ENCODE measurements at places on chromosomes 7 and 10. TPM values are rescaled to one million over a fixed set of nuclear protein-coding genes. Genes with fewer than 3 reads are reported as not detected.

The CTAGE8 gene
- 0.92 TPM for total RNA-seq

GRCh38 chr7:94055963-94056362 is 51.8 kb upstream of the BET1 start:
- H3K4me3 ChIP-seq: no peak overlapping the region
- H3K4me1 ChIP-seq: no peaks in the 10 kb centered on the region
- H3K27me3 ChIP-seq: no peaks in the 10 kb centered on the region

The ANKRD1 gene
- 5.7 TPM for total RNA-seq

GRCh38 chr10:11586170-11586569 is 25.3 kb downstream of the USP6NL start:
- H3K4me3 ChIP-seq: no peak overlapping the region
- no peak for DNase-seq
- no peaks in the 10 kb centered on the region for H3K27me3 ChIP-seq
- no peaks in the 10 kb centered on the region for H3K4me1 ChIP-seq

The HDAC9 gene
- total RNA-seq: 4.4 TPM

The FGFR2 gene
- 230 TPM for total RNA-seq

The MINPP1 gene
- total RNA-seq: 14.2 TPM

GRCh38 chr10:101066146-101066895 is 4.5 kb downstream of the KAZALD1 start:
- H3K27me3 ChIP-seq: no peaks in the 10 kb centered on the region
- H3K4me3 ChIP-seq: peak overlapping the region; percentile 12
- peaks cover 2% of the 10 kb centered on the region for H3K4me1 ChIP-seq
- peak; percentile 71 for DNase-seq

DNA sequence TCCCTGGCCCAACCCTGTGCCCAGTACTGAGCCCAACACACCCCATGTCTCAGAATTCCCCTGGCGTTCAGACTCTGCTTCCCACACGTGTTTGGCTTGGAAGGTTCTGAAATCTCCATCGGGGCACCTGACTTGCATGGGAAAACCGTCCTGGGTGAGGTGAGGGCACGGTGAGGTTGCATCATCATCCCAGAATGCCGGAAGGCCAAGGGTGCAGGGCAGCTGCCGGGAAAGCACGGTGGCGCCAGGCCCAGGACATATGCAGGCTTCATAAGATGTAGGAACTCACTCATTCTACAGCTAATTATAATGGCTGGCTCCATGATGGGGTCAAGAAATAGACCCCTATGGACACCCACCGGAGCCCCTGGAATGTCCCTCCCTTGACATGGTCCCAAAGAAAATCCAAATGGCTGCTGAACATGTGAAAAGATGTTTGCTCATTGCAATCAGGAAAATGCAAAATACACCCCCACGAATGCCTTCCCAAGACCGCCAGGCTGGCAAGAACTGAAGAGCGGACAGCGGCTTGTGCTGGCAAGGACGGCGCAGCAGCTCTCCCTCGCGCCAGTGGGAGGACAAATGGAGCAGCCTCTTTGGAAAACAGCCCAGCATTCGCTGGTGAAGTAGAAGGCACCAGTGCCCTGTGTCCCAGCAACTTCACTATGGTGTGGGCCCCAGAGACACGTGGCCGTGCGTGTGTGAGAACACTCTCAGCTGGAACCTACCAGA is 2.3 kb downstream of the KNDC1 start:
- DNase-seq: no peak
- no peaks in the 10 kb centered on the region for H3K36me3 ChIP-seq
- H3K27me3 ChIP-seq: no peaks in the 10 kb centered on the region
- H3K4me3 ChIP-seq: no peak overlapping the region
- H3K27ac ChIP-seq: peak overlapping the region; percentile 21
- H3K4me1 ChIP-seq: peaks cover 9% of the 10 kb centered on the region

The SLC16A9 gene
- 6.0 TPM for total RNA-seq

DNA sequence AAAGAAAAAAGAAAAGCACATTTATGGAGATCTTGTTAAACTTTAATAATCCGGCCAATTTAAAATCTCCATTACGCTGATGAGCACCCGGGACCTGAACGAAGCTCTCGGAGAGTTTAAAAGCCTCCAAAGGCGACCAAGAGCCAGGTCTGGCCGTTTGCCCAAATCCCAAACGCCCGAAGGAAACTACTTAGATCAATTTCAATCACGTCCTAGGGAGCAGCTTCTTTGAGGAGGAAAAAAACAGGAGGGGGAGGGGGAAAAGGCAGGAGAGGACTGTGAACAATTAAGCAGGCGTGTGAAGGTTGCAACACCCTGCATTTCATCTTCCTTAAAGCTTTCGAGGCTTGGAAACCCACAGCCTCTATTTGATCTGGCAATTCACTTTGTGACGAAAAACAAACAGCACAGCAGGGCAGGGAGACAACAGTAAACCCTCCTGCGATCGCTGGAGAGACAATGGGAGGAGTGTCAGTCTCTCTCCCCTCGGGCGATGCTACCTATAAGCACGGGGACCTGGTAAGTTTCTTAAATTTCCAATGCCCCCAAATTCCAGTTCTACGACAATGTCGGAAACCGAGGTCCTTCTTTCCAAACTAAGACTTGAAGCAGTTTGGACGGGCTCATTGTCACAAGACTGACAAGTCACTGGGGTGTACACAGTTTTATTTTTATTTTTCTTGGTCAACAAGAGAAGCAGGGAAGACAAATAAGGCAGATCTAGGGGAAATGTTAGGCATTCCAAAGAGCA is 1.2 kb downstream of the KLF6 start:
- H3K27me3 ChIP-seq: no peaks in the 10 kb centered on the region
- peak; percentile 78 for DNase-seq
- peak overlapping the region; percentile 88 for H3K4me3 ChIP-seq
- H3K27ac ChIP-seq: peak overlapping the region; percentile 100

GRCh38 chr7:71636329-71636728 is 504.4 kb downstream of the GALNT17 start:
- H3K27ac ChIP-seq: no peak overlapping the region
- no peak overlapping the region for H3K4me3 ChIP-seq
- peaks cover 4% of the 10 kb centered on the region for H3K4me1 ChIP-seq
- no peaks in the 10 kb centered on the region for H3K36me3 ChIP-seq
- H3K27me3 ChIP-seq: no peaks in the 10 kb centered on the region

The MET gene
- 106 TPM for total RNA-seq

DNA sequence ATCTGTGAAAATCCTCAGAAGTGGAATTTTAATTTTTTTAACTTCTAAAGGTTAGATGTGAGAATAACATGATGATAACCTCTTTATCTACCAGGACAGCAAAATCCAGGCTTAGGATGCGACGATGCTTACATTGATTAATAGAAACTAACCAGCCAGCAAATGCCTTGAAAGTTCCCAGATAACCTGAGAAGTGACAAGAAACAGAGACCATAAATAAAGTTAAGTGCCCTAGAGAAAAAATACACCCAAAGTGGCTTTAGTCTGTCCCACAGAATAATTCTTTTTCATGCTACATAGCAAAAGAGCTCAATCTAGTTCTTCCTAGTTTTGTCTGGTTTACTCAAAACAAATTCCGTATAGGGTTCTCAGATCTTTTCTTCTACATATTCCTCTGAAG is 262.7 kb downstream of the WDR11 start:
- no peak overlapping the region for H3K27ac ChIP-seq
- no peak overlapping the region for H3K4me3 ChIP-seq
- H3K4me1 ChIP-seq: peaks cover 3% of the 10 kb centered on the region
- H3K36me3 ChIP-seq: no peaks in the 10 kb centered on the region
- no peaks in the 10 kb centered on the region for H3K27me3 ChIP-seq
- no peak for DNase-seq

The LARP4B gene
- 133 TPM for total RNA-seq

GRCh38 chr7:57179776-57180415 is 47.7 kb upstream of the ZNF479 start:
- DNase-seq: no peak
- H3K36me3 ChIP-seq: no peaks in the 10 kb centered on the region

The TMEM139 gene
- total RNA-seq: 12.2 TPM

The GTF2IRD1 gene
- total RNA-seq: 14.4 TPM

The EBF3 gene
- not detected for total RNA-seq

The ANXA8L1 gene
- 12.0 TPM for total RNA-seq

DNA sequence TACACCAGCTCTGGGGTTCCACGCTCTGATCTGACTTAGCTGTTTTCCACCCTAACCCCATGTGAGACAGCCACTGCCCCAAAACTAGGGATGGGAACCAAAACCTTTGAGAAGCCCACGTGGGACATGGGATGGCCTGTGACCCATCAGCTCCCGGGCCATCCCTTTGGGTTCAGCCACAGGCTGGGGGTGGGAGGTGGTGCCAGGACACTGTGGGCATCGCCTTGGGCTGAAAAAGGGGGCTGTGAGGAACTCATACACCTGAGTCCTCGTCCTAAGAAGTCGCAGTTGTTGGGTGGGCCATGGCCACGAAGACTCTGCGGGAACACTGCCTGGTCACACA is 379.1 kb downstream of the DNAJB6 start:
- no peaks in the 10 kb centered on the region for H3K27me3 ChIP-seq
- no peaks in the 10 kb centered on the region for H3K4me1 ChIP-seq
- no peak for DNase-seq
- no peak overlapping the region for H3K4me3 ChIP-seq
- no peak overlapping the region for H3K27ac ChIP-seq
- no peaks in the 10 kb centered on the region for H3K36me3 ChIP-seq

The GGCT gene
- total RNA-seq: 33.1 TPM

DNA sequence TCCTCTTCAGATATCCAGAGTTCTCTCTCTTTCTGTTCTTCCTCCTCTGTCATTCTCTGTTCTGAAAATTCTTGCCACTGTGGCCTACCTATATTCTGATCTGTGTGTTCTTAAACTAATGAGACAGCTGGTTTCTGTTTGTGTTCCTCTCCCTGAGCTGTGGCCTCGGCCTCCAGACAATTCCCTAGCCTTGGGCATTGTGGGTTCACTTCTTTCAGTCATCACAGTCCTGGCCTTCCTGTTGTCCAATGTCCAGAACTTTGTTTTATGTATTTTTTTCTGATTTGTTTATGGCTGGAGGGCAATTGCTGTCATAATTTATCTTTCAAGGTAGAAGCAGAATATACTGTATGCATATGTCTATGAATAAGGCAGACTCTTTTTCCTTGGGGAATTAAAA is 173.2 kb upstream of the MTPN start:
- no peaks in the 10 kb centered on the region for H3K4me1 ChIP-seq
- H3K36me3 ChIP-seq: no peaks in the 10 kb centered on the region
- DNase-seq: no peak

The VPS37D gene
- 1.3 TPM for total RNA-seq

- no peaks in the 10 kb centered on the region for H3K27me3 ChIP-seq
- no peaks in the 10 kb centered on the region for H3K36me3 ChIP-seq
- no peak for DNase-seq
- no peaks in the 10 kb centered on the region for H3K4me1 ChIP-seq
- H3K27ac ChIP-seq: no peak overlapping the region
Observed at GRCh38 chr7:25775999-25776743, 375.8 kb upstream of the NFE2L3 start.

GRCh38 chr10:102376901-102377300 is 18.6 kb upstream of the NFKB2 start:
- DNase-seq: no peak
- no peak overlapping the region for H3K27ac ChIP-seq
- H3K27me3 ChIP-seq: no peaks in the 10 kb centered on the region
- no peak overlapping the region for H3K4me3 ChIP-seq
- H3K4me1 ChIP-seq: no peaks in the 10 kb centered on the region
- H3K36me3 ChIP-seq: peaks cover 48% of the 10 kb centered on the region

DNA sequence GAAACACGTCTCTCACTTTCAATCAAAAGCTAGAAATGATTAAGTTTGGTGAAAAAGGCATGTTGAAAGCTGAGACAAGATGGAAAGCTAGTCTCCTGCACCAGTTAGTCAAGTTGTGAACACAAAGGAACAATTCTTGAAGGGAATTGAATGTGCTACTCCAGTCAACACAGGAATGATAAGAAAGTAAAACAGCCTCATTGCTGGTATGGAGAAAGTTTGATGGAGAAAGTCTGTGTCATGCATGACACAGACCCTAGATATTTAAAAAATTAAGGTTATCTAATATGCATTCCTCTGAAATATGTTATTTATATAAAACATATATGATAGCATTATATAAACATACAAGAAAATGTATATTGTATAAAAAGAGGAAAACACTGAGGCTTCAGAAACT is 699.4 kb upstream of the FZD8 start:
- DNase-seq: no peak
- no peaks in the 10 kb centered on the region for H3K4me1 ChIP-seq
- H3K27me3 ChIP-seq: no peaks in the 10 kb centered on the region

The KAZALD1 gene
- 8.2 TPM for total RNA-seq

Measured in lung (tissue), 17 donors.